Pulmonary artery endothelial cell (primary cell): ENCODE measurements at places on chromosomes 7 and 10.

DNA sequence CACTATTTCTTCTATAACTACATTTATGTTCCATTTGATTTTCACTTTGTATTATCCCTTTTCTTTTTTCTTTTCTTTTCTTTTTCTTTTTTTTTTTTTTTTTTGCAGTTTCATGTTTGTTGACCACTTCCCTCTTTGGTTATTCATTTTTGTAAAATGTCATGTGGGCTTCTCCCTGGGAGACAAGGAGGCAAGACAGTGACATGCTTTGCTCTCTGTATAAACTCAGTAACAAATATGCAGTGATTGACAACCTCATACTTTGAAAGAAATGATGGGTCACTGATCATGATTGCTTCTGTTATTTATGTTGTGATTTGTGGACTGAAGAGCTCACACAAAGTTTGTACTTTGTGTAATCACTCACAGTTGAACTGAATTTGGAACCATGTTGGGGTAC, 90.2 kb upstream of the ABI1 start:
- no peak for DNase-seq

DNA sequence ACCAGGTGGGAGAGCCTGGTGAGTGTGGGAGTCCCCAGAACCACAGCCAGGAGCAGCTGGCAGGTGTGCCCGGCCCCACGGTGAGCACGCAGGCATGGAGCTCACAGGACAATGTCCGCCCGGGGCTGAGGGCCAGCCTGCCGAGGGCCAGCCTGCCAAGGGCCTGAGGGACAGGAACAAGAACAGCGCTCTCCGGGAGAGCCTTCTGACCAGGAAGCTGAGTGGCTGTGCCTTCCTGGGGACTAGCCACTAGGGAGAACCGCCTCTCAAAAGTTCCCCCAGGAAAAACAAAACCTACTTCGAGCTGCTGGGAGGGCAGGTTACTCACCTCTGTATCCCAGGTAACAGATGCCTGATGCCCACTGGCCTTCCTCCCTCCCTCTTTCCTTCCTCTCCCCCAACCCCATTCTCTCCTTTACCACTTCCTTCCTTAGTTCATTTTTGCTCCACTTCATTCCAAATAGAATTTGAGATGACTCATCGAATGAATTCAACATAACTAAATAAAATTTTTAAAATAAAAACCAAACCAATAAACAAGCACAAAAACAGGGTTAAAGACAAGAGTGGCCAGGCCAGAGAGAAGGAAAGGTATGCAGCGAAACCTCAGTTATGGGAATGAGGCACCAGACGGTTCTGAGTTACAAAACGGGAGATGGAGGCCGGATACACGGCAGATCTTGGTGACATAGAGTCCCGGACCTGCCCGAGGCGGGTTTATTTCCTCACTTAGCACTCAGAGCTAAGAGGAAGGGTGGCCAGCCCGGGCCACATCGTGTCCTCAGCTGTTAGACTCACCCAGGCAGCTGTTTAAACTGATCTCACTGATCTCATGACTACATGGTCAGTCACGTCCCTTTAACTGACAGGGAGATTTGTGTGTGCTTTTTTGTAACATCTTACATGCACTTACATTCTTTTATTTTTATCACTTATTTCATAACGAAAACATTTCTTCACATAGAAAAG, 128.5 kb downstream of the TNS3 start:
- no peak for DNase-seq

DNA sequence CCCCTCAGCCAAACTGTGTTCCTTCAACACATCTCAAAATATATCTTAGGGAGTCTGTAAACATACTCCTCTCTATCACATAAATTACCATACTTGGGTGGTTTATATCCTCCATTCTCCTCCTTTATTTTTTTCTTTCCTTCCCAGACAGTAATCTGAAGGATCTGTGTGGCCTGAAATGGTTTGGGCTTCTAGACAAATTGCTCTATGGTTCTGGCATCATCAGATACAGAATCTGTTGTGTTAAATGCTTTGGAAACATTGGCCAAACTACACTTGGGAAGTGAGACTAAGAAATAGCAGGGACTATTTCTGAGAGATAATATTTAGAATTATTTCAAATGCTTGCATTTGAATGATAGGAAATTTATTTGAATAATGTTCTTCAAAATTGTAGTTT, 353.0 kb upstream of the KCND2 start:
- DNase-seq: no peak

GRCh38 chr7:77276120-77276519, 76.5 kb upstream of the FGL2 start:
- no peak for DNase-seq

DNA sequence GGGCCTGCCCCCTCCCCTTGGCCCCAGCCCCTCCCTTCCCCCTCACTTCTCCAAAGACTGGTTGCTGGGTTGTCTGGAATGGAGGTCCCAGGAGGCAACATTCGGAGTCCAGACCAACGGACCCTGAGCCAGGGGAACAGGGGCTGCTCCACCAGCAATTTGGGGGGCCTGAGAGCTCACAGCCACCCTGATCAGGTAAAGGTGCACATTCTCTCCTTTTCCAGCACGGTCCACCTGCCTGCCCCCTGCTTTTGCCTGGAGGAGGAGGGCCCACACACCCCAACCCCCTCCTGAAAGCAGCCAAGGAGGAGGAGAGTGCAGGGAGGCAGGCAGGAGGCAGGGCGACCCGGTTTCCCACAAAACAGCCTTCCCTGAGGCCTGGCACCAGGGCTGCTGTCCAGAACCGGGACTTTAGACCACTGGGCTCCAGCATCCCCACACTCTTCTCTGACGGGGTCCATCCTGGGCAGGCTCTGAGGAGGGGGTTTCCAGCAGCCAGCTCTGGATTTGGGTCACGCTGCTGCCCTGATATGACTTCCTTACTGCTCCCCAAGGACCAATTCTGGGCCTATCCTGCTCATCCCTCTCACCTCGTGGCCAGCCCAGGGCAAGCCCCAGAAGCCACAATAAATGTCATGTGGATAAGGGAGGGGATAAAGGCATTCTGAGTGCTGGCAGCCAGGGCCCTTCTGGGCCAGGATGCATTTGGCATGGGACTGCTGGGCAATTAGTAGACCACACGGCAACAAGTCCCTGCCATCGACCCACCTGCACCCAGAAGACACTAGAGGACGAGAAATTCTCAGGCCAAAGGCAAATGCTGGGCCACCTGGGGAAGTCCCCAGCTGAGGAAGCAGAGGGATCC, 1.1 kb upstream of the CAMK2B start:
- no peak for DNase-seq

DNA sequence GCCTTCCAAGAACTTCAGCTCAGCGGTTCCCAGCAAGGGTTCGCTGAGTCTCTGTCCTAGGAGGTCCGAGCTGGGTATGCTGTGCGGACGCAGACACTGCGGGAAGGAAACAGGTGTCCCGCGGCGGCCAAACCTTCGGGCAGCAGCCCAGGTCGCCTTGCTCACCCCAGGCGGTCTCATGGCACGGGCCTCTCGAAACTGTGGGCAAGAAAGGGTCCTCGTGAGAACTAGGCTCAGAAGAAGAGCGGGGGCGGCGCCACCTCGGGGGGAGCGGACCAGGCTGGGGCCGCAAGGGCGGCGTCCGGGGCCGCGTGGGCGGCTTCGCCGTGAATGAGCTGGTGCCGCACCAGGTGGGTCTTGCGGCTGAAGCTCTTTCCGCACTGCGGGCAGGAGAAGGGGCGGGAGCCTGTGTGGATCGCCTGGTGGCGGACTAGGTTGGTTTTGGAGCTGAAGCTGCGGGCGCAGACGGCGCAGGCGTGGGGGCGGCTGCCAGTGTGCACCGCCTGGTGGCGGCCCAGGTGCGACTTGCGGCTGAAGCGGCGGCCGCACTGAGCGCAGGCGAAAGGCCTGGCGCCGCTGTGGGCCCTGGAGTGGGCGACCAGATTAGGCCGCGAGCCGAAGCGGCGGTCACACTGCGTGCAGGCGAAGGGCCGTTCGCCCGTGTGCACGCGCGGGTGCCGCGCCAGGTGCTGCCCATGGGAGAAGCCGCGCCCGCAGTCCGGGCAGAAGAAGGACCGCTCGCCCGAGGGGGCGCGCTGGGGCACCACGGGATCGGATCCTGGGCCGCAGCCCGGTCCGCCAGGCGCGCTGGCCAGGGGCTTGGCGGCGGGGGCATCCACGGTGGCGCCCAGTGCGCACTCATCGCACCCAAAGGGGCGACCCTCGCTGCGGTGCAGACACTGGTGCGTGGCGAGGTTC, 8.6 kb downstream of the ZNF467 start:
- DNase-seq: no peak

- DNase-seq: no peak
Measured at GRCh38 chr7:115477193-115477651, 553.3 kb downstream of the TFEC start.

DNA sequence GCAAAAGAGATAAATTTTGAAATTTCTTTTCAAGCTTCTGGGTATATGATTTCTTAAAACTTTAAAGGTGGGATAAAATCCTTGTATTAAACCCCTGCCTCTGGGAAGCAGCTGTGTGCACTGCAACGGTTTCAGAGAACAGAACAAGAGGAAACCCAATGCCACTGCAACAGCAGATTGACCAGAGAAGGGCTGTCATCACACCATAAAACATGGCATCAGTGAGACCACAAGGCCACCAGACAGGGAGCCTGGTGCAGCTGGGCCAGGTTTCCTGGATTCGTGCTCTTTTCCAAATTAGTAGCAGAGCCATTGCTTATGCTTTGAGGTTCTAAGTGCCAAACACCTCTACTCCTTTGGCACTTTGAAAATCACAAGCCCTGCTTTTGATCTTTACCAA, 152.4 kb downstream of the PRPF18 start:
- no peak for DNase-seq

GRCh38 chr10:100907773-100908363, 4.9 kb upstream of the SLF2 start:
- no peak for DNase-seq

DNA sequence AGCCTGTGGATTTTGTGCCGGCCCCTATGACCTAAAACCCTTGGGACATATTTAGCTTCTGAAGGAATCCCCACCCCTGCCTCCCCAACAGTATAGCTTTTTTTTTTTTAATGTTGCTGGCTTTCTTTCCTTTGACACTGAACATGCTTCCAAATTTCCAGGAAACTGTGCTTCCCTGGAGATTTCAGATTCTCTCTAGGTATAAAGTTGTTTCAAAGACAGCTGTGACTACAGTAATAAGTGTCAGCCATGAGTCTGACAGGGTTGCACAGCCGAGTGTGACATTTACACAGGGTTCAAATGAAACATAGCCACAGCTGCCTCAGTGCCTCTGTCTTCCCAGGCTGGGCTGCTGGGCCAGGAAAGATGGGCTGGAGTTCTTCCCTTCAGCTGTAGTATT, 466.6 kb upstream of the COBL start:
- no peak for DNase-seq

DNA sequence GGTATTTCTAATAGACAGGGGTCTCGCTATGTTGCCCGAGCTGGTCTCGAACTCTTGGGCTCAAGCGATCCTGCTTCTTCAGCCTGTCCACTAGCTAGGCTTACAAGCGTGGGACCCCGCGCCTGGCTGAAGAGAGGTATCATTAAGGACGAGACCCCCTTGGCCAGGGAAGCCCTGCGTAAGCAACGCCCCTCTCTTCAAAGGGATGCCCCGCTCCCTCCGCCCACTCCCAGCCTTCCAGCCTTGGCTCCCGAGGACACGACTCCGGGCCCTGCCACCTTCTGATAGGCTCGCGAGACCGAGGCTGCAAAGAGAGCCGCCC, 220 bp upstream of the ZKSCAN5 start:
- no peak for DNase-seq

DNA sequence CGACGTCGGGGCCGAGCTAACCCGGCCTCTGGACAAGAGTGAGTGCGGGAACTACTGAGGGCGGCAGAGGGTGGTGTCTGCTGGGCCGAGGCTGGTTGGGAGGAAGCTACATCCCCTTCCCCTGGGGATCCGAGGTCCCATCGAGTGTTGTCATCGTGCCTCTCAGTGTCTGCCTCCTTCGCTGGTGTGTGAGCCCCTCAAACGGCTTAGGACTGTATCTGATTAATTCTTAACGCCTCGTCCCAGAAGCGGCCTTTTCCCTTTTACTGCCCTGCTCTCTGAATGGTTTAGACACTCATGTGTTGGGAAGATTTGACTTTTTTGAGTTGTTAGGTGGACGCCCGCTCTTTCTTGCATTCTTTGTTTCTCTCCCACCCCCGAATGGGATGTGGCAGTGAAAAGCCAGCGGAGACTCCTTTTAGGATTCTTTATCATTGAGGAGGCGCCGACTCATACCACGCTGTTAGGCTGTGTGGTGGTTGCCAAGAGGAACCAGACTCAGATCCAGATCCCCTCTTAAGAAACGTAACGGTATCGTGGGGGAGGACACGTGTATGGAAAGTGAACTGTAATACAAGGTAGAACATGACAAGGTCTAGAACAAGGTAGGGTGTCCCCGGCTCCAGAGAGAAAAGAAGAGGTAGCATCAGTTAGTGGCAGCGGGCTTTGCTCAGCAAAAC, 631 bp downstream of the SUPV3L1 start:
- no peak for DNase-seq

GRCh38 chr7:4774007-4774406, 1.4 kb upstream of the AP5Z1 start:
- no peak for DNase-seq

- no peak for DNase-seq
Measured at GRCh38 chr10:14884082-14884481, 5.4 kb downstream of the SUV39H2 start.

DNA sequence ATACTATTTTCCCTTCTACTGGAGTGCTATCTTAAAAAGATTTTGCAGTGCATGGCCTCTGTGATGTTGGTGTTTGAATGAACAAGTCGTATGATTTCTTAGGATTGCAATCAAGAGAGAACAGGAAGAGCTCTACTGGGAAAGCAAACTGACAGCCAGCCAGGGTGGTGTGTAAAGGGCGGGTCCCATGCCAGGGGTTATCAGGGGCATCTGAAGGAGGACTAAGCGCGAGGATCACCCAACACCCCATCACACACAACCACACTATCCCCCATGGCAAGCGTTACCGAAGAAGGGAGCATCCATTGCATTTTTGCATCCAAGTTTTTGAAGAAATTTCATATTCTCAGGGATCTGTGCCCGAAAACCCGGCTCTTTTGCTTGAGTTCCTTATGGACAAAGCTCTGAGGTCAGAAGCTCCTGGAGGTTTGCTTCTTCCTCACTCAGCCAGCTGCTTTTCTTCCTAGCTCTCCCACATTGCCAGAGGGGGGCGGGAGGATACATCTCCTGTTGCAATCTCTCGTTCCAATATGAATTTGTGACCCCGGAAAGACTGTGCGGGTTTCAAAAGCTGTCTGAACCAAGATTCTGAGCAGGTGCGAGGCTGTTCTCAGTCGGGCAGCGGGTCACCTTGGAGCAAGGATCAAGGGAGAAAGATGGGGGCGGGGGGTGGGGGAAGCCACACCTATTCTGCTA, 5.2 kb downstream of the NEUROD6 start:
- no peak for DNase-seq

GRCh38 chr10:94673614-94674321, 9.8 kb upstream of the CYP2C18 start:
- no peak for DNase-seq

- no peak for DNase-seq
Measured at GRCh38 chr10:52870562-52870961, 98.0 kb upstream of the MBL2 start.

DNA sequence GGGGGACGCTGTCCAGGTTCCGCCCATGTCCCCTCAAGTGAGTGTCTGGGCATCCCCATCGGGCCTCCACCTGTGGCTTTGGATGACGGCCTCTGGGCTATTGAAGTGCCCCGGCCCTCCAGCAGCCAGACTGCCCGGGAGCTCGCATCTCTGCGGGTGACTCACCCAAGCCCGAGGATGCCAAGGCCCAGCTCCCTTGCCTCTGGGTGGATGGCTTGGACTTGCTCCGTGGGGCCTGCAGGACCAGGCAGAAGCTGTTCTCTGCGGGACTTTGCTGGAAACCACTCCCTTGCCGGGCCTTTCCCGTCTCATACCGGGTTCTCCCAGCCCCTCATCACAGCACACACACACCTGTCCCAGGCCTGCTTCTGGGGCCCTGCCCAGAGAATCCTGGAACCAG, 22.4 kb downstream of the DPYSL4 start:
- DNase-seq: no peak
